ENCODE measurements at places on chromosomes 1 and 21.
A peak's percentile ranks its signal among the peaks of the same experiment; 100 is the strongest.

DNA sequence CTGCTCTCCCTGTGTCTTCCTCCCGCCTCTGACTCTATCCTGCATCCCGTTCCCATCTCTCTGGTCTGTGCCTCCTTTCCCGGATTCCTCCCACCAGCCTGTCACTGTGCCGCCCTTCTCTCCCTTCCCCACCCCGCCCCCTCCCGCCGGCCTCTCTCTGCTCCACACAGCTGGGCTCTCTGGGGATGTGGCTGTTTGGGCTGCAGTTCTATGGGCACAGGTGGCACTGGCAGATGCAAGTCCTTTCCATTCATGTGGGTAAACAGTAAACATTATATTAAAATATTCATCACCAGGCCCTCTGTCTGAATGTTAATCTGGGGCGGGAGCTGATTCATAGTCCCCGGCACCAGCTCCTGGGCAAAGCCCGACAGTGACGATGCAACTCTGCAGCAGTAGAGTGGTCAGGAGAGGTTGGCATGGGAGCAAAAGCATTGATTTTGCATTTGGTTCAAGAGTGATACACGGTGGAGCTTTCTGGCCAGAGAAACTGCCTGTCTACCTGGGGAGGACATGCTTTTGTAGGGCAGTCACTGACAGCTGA is 249.3 kb downstream of the TNR start:
- no peak for DNase-seq

GRCh38 chr1:9213956-9214355 is 20.6 kb upstream of the H6PD start:
- no peak for DNase-seq

DNA sequence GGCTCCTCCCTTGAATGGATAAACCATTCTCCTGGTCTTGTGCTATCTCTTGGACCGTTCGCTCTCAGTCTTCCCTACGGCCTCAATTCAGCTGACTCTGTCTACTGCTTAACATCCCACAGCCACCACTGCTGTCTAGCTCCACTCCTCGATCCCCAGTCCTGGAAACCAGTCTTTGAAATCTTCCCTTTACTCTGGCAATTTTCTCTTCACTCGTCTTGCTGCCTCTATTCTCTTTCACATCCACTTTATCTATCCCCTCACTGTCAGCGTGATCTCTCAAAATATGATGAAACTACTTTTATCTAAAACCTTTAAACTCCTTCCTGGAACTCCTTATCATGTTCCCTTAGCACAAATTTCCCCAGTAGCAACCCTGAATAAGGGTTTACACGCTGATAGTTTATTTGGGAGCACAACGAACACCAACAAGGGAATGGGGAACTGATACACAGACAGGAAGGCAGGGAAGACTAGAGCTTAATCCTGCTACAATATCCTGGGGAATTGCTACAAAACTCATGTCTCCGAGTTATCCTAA is 131.6 kb upstream of the SAMSN1 start:
- no peak for DNase-seq

GRCh38 chr21:45124596-45124995 is 50.2 kb downstream of the ADARB1 start:
- DNase-seq = no peak

DNA sequence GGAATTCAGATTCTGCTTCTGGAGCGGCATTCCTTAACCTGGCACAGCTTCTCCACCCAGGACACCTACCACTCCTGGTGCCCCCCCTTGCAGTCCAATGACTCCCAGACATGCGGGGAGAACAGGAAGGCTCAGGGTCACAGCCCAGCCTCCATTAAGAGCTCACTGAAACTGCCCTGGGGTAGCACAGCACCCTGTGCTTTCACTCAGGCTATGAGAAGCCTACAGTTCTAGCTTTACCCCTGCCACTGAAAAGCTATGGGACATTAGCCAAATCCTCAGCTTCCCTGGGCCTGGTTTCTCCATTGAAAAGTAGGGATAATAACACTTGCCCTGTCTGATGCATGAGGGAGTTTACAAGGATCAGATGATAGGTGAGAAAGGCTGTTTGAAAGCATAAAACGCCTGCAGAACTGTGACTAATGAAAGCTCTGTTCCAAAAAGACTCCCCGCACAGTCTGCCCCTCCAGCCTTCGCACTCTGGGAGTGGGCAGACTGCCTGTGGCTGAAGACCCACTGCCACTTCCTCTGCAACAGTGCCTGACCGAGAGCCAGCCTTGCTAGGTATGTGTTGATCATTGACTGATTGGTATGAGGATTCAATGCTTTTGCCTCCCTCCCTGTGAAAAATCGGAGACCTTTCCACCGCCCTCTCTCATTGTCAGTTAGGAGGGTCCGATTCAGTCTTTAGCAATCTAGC is 2.7 kb upstream of the CLDN19 start:
- no peak for DNase-seq

GRCh38 chr21:35692311-35692710 is 368.0 kb downstream of the SETD4 start:
- DNase-seq = no peak

GRCh38 chr1:193707271-193708021 is 521.0 kb upstream of the B3GALT2 start:
- peak; percentile 54 for DNase-seq

DNA sequence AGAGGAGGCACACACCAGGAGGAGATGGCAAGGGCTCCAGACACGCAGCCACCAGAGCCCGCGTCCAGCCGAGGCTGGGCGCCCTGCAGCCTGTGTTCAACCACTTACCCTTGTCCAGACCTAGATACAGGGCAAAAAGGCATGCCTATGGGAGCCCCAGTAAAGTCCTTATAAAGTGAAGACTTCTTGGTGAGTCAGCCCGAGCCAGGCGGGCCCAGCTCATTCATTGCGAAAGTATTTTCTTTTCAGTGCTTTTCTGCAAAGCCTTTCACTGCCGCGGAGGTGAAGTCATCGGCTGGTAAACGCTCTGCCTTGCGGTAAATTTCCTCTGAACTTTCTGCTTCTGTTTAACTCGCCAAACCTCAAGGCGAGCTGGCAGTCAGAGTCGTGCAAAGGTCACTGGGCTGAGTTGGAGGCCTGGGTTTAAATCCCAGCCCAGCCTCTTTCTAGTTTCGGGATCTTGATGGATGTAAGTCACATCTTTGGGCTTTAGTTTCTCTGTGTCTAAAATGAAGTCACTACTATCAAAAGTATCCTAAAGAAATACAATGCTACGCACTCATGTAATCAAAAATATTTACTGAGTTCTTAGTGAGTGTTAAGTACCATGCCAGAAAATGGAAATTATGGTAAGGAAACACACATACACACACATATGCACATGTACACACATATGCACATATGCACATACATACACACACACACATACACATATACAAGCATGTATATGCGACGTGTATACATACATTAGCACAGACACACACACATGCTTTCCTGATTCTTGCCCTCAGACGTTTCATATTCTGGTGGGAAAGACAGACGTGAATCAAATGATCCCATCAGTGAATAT is 54.7 kb upstream of the IFFO2 start:
- peak; percentile 98 for DNase-seq

GRCh38 chr1:223776075-223776814 is 63.9 kb downstream of the CAPN2 start:
- DNase-seq = peak; percentile 92

GRCh38 chr1:220046052-220046930 is at the start of gene EPRS1:
TSS of gene EPRS1 (minus strand) at chr1:220046505. CDS start at chr1:220046388, 117 bp downstream.
- DNase-seq = peak; percentile 98

GRCh38 chr1:94090761-94091160 is 30.2 kb downstream of the ABCA4 start:
- DNase-seq = no peak

DNA sequence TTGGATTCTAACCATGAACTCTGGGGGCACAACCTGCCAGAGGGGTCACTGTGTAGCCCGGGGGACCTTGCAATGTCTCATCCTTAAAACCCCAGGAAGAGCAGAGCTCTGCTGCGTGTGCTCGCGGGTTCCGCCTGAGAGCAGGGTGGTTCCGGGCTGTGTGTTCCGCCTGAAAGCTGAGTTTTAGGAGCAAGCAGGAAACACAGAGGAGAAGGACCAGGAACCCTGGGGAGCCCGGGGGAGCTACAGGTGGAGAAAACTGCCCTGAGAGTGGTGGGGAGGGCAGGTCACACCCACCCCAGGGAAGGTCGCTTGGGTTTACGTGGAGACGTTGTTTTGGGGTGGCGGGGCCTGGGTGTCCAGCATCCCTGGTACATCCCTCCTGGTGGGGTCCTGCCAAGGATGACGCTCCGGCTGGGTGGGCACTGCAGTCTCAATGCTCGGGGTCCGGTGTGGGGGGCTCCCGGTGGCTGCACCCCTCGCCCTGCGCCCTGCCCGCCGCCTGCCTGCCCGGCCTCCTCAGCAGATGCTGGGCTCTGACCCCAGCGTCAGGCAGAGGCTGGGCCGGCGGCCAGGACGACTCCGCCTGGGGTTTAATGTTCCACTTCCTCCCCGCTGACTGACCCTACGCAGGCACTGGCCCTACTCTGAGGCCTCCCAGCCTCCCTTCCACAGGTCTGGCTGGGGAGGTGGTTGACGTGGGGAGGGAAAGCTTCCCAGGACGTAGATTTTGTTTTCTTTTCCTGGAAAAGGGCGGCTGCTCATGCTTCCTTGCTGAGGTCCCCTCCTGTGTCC is 17.3 kb upstream of the C1orf159 start:
- no peak for DNase-seq

- DNase-seq = no peak
These were observed 1.9 kb upstream of the TMEM35B start for GRCh38 chr1:34987018-34987417.

GRCh38 chr1:4072481-4073153 is 172.5 kb upstream of the C1orf174 start:
- no peak for DNase-seq

DNA sequence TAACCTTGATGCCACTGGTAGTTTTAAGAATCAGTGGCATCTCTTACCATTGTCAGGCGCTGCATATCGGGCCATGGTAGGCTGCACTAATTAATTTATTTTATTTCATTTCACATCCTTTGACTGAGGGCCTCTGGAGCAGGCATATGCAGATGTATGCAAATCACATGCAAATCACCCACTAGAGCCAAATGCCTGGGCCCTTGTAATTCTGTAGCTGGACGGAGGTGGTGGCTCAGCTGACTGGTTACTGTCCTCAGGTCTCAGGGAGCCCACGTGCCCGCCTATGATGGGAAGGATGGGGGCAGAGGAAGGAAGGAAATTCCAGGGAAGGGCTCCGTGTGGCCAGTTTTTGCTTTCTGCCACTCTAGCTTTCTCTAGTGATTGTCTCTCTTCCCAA is 122.7 kb downstream of the IGSF21 start:
- no peak for DNase-seq

DNA sequence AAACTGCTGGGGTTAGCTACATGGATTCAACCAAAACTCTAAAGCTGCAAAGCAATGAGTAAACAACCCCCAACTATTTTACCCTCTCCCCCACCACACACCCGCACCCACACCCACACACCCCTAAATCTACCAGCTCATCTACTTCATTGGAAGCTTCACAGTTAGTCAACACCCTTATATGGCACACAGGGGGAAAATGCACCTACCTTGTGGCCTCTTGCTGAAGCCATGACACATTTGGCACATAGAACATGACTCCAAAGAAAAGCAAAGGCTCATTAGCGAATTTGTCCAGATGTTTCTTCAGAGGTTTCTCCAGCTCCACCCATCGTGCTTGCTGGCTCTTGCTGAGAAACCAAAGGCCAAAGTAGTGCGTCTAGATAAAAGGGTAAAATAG is 99.8 kb downstream of the PTPN14 start:
- no peak for DNase-seq

- no peak for DNase-seq
These were observed 14.5 kb downstream of the RAB4A start for GRCh38 chr1:229285440-229285839.

DNA sequence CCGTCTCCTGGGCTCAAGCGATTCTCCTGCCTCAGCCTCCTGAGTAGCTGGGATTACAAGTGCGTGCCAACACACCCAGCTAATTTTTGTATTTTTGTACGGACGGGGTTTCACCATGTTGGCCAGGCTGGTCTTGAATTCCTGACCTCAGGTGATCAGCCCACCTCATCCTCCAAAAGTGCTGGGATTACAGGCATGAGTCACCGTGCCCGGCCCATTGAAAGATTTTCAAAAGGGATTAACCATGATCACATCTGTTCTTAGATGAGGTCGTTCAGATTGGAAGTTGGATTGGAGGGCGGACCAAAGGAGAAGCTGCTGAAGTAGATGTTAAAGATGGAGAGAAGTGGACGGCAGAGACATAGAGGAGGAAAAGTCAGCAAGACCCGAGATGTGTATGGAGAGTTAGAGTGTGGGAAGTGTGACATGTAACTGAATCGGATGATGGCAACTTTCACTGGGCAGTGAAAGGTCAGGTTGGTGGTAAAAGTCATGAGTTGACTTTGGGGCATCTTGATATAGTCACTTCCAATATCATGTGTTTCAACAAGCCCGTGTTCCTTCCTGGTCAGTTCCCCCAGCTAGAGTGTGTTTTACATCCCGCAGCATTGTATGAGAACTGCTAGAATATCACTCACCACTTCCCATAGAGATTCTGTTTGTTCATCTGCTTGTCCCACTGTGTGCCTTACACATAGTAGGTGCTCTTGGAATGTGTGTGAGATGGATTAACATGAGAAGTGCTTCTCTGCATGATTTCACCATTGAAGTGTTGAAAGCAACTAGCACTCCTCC is 54.4 kb upstream of the TINAGL1 start:
- DNase-seq = no peak

DNA sequence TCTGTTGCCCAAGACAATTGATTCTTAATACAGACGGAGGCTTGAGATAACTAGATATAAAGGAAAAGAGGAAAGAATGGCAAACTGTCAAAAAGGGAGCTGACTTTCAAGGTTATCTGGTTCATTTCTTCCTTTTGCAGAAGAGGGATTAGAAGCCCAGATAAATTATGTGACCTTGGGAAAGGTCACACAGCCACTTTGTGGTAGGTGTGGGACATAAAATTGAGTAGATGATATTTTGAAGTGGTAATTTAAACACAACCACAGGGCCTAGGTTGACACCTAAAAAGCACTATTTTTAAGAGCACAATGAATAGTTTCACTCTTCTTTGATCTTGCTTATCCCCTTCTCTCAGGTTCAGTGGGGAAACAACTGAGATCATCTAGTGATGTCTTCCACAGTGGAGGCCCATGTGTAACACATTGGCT is 16.9 kb upstream of the KIAA0040 start:
- DNase-seq = no peak

DNA sequence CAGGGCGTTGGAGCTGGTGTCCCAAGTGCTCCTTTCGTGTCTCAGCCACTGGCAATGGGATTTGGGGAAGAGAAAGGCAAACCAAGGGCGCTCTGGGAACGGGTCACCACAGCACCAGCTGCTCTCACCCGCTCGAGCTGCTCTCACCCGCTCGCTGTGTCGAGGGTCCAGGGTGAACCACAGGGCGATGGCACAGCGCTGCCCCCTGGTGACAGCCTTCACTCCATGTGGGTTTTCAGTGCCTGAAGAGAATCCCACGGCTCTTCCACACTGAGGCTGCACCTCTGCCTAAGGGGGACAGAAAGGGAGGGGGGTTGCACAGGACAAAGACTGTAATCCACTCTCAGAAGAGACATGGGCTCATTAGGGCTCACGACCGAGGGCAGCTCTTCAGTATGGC is 7.1 kb upstream of the CLDN19 start:
- no peak for DNase-seq

- DNase-seq = no peak
These were observed 15.4 kb downstream of the ZP4 start for GRCh38 chr1:237875291-237875690.
